ENCODE measurements at places on chromosomes 12 and 14. TPM values are rescaled to one million over a fixed set of nuclear protein-coding genes. Genes with fewer than 3 reads are reported as not detected.

Gene MFAP5
- 153 TPM for total RNA-seq

Gene GUCY2C
- total RNA-seq, result not detected

Gene MYF5
- not detected for total RNA-seq

Gene SVOP
- not detected for total RNA-seq

Gene KIF26A
- 2.6 TPM for total RNA-seq

DNA sequence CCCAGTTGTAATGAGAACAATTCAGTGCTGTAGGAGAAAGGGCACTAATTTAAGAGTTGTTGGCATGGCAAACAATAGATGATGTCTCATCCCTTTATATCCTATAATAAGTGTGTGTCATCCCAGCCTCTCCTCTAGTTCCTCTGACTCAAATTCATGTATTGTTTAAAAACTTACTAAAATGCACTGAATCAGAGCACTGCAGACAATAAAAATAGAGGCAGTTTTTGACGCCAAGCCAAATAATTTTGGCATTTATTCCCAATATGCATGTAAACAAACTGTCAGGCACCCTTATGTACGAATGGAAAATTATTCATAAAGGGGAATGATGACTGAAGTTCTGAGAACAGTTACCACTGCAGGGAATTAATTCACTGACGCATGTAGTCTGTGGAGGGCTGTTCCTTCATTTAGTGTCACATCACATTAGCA is 57.9 kb upstream of the TMX1 start:
- DNase-seq, result no peak

GRCh38 chr14:69715725-69716477 is 51.0 kb upstream of the SRSF5 start:
- no peak for DNase-seq

DNA sequence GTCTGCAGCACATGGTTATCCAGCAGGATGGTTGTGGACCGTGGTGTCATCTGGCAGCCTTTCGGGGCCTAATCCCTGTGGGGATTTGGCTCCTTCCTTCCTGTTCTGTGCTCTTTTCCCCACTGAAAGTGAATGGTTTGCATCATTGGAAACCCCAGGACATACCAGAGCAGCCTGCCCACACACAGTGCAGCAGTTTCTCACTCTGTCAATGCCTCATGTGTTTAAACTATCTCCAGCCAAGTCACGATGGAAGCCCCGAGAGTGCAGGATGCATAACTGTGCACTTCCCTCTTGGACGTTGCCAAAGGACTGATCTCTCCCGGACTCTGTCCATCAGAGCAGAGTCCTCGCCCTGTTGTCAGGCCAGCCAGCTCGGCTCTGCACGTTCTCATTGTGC is 29.0 kb upstream of the AMN start:
- peak; percentile 79 for DNase-seq

DNA sequence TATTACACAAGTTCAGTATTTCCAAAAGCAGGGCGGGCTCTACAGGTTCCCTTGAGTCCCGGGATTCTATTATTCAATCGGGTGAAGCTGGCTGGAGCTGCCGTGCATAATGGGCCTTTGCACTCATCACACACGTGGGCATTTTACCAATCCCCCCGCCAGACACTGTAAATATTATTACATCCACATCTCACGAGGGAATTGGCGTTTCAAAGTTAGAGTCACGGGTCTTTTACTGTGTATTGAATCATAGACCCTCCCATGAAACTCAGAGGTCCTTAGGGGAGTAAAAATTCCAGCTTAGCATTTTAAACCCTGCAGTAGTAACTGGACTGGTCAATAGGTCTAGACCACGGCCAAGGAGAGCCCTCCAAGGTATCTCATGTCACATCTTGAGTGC is 70.3 kb downstream of the MAP1LC3B2 start:
- DNase-seq, result no peak

- DNase-seq, result no peak
These were observed 33.2 kb downstream of the CKAP4 start for GRCh38 chr12:106214571-106214970.

DNA sequence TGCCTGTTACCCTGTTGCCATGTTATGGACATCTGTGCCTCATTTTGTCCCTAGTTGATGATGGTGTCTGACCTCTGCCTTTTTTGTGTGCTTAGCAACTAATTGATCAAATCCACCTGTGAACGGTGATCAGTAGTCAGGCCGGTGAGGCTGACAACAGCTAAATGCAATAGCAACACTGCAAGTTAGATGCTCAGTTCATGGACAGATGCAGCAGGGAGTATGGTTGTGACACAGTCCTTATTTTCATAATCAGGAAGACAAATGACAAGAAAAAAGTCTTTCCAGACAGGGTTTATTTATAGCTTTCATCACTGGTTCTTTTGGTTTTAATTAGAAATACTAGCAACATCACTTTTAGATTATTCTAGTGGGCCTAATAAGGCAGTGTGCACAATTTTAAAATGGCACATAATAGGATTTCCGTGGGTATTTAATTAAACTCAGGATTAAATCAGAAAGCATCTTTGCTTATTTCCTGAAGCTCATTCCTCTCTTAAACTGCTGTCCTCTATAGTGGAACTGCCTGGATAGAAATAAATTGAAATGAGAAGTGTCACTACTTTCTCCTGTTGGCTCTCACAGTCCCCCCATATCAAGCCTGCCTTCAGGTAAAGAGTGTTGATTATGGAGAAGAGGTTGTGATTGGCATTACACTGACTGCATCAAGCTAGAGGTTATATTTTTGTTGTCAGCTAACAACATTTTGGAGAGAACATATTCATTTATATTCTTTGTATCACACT is 281.1 kb upstream of the NAV3 start:
- no peak for DNase-seq

DNA sequence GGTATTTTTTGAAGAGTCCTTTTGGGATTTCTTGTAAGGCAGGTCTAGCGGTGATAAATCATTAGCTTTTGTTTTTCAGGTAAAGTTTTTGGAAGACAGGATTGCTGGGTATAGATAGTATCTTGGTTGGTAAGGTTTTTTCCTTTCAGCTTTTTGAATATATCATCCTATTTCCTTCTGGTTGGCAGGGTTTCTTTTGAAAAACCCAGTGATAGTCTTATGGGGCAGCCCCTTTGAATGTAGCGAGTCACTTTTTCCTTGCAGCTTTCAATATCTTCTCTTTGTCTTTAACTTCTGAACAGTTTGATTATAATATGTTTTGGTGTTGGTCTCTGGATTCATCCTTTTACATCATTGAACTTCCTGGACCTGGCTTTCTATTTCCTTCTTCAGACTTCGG is 20.2 kb downstream of the TMX1 start:
- no peak for DNase-seq

Measured in tibial nerve (tissue), 4 donors.